ENCODE measurements at places on chromosomes 5 and 9.
A peak's percentile ranks its signal among the peaks of the same experiment; 100 is the strongest.

GRCh38 chr5:58926541-58926935 is 343.7 kb downstream of the RAB3C start:
- no peak for DNase-seq

GRCh38 chr9:87149799-87150198 is 202.5 kb upstream of the GAS1 start:
- DNase-seq = no peak

DNA sequence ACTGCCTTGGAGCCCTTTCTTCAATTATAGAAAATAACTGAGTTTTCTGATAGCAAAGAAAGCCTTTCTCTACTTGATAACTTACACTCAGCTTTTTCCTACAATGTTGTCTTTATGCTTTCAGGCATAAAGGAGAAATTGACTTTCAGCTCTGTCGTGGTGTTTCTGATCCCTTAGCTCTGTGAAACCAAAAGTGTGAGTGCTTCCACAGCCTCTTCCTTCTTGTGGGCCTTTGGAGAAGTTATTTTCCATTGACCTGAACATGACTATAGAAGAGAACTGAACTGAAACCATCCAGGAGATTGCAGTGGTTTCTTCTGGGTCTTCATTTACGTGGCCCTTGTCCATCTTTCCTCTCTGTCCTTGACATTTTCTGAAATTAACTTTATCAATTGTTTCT is 59.5 kb upstream of the EQTN start:
- DNase-seq = no peak

DNA sequence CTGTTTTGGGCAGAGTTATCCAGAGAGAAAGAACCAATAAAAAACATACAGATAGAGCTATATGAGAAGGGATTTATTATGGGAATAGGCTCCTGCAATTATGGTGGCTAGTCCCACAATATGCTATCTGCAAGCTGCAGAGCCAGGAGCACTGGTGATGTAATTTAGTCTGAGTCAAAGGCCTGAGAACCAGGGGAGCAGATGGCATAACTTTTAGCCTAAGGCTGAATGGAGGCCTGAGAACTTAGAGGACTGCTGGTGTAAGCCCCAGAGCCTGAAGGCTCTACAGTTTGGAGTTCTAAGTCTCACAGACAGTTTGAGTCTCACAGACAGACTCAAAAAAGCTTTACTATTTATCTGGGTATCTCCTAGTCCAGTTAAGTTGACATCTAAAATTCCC is 263.8 kb downstream of the FBXL7 start:
- DNase-seq = no peak

DNA sequence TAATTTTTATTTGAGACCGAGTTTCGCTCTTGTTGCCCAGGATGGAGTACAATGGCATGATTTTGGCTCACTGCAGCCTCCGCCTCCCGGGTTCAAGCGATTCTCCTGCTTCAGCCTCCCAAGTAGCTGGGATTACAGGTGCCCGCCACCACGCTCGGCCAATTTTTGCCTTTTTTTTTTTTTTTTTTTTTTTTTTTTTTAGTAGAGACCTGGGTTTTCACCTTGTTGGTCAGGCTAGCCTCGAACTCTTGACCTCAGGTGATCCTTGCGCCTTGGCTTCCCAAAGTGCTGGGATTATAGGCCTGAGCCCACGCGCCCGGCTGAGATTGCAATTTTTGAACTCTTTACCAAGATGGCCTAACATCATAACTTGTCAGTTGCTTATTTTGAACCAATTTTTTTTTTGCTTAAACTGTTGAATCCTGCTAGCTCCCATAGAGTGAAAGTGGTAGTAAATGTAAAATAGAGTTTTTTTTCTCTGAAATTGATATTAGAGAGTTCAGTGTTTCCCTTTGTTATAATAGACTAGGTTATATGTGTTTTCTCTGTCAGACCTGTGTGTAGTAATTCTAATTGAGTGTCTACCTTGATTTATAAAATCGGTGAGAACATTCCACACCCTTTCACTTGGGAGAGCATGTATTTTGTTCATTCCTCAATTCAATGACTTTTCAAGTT is 3.8 kb downstream of the GPBP1 start:
- DNase-seq = no peak

DNA sequence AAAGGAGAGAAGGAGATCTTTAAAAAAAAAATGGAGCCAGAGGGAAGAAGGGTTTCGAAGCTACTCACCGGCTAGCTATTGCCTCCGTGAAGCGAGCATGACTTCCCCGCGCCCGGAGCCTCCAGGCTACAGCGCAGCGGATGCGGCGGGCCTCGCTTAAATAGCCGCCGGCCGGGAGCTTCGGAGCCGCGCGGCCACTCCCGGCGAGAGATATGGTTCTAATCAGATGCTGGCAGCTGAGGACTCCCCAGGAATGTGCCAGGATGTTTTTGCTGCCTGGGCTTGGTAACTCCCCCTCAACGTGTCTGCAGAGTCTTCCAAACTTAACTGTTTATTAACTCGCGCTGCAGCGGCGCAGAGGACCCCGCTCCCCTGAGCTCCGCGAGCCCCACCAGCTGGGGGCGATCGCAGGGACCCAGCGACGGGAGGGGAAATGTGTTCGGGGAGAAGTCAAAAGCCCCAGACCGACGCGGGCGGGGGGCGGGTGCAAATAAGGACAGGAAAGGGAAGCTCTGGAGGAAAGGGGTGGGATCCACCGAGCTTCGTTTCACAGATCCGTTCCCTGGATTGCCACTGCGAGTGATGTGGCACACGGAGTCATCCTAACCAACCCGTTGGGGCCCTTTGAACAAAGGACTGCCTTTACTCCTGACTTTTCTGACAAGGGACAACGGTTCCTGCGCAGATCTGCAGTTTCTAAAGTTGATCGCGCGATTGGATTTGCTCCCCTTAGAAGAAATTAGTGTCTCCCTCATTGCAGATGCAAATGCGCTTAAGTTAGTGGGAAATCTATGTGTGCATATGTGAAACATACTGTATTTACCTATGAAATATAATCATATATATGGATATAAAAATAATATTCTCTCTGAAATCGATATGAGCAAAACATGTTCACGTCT is at the start of gene DAB2:
DAB2 (minus strand) TSS at position 245 of the 902 bp plus-strand sequence. CDS start 30,660 bp downstream, outside the sequence.
- DNase-seq = no peak

GRCh38 chr5:141747152-141748141 is 65.4 kb upstream of the ARAP3 start:
- DNase-seq = peak; percentile 67

DNA sequence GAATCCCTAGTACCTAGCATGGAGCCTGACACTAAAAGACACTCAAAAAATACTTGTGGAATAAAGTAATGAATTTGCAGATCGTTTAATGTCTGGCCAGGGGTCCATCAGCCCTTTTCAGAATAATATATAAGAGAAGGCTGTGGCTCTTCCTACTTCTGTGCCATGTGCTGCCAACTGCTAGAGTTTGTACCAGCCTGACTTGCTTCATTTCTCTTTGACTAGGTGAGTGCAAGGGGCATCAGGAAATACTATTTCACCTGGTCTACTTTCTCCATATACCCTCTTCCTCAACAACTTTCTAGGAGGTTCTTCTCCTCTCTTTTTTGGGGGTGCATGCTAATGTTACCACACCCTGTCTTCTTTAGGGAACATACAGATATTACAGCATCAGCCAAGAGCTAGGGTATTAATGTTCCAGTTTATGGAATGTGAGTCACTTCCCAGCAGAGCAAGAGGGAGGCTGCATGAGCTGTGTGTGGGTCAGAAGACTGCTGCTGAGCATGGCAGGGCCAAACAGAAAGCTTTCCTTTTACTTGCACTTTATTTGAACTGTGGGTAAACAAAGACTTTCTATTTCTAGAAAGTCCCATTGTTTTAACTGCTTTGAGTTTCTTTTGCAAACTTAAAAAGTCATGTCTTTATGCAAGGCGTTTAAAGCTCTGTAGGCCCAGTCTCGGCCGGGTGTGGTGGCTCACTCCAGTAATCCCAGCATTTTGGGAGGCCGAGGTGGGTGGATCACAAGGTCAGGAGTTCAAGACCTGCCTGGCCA is 158.9 kb downstream of the ADAMTSL1 start:
- DNase-seq = no peak

GRCh38 chr9:137757139-137757538 is 120.4 kb upstream of the CACNA1B start:
- no peak for DNase-seq

DNA sequence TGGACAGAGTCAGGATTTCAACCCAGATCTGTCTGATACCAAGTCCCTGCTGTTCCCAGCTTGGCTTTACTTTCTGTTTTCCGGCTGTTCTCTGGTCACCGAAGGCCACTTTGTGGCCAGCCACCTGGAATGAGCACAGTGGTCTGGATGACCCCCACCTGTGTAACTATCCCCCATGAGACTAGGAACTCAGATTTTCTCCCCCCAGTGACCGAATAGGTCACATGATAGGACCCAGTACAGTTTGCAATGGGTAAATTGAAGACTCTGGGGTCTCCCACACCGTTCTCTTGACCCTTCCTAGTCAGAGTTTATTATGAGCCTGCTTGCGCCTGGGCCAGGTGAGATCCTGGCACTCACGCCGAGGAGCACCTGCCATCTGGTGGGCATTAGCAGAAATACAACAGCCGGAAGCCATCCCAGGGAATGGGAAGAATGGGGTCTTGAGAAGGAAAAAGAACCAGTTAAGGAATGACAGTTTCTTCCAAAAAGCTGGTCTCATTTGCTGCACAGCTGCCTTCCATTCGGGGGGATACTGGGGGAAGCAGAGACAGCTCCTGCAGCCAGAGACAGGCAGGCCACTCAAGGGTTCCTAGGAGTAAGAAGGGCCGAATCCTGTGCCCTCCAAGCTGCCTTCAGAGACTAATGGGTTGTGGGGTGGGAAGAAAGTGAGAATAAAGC is 7.1 kb downstream of the PHYHD1 start:
- peak; percentile 36 for DNase-seq

GRCh38 chr5:181241393-181241975 is 2.2 kb downstream of the RACK1 start:
- no peak for DNase-seq

DNA sequence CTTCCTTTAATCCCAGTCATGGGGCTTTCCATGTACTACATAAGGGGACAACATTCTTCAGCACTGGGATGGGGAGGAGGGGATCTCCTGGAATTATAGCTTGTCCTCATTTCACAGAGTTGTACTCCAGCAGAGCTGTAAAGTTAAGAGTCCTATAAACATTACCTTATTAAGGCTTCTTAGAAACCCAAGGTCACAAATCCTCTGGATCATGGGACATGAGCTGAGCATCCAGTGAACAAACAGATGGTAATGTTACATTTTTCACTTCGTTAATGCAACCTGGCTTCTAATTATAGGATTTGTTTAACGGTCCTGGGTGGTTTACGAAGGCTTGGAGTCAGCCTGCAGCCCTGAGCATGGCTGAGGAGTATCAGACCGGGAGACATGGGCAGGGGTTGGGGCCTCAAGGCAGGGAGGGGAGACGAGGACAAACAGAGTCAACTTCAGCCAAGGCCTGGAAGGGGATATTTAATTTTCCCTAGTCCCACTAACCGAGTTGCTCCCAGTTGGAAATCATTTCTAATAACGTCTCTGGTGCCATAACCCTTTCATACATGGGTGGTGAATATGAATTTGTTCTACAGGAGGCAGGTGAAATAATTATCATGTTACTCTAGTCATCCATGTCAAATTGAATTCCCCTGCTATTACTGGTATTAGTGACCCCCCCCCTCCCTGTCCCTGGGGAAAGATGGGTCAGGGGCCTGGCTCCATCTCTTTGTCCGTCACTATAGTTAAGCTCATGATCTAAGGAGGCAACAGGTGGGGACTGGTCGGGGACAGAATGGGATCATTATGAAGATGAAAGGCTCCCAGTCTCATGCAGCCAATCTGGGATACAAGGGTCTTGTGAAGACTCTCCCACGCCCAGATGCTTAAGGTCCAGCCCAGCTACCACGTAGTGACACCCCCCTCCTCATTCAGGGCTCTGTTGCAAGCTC is 10.7 kb upstream of the IL17B start:
- DNase-seq = no peak

GRCh38 chr5:77423022-77423750 is 68.9 kb downstream of the WDR41 start:
- no peak for DNase-seq

- no peak for DNase-seq
Measured at GRCh38 chr9:121172726-121173487, 28.8 kb downstream of the RAB14 start.

All from NCI-H2029 treated with DMSO at 0.1 percent for 48 hours (cell line).